ENCODE measurements at places on chromosomes 3 and 15. TPM values are rescaled to one million over a fixed set of nuclear protein-coding genes. Genes with fewer than 3 reads are reported as not detected.

Gene ECE2
- total RNA-seq, result 0.19 TPM

Gene FAM174B
- 6.5 TPM for total RNA-seq

DNA sequence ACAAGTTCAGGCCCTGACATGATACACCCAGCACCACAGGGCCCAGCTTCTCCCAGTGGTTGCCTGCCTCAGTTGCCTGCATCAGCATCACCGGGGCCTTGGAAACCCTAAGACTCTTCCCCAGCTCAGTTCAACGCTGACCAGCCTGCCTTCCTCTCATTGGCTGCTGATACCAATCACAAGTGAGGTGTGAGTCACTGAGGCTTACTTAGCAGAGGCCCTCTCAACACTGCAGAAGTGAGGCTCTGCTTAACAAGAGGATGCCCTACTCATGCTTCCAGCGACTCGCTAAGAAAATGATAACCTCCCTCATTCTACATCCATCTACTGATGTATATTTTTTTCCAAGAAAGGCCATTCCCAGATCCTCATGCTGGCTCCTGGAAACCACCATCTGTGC, 151.9 kb downstream of the ADAMTS17 start:
- DNase-seq, result no peak

GRCh38 chr15:38600236-38600635, 35.6 kb upstream of the RASGRP1 start:
- no peak for DNase-seq

- DNase-seq, result no peak
These were observed 200.5 kb downstream of the AKAP13 start for GRCh38 chr15:85580879-85581278.
